ENCODE measurements at places on chromosomes 3 and 15.

- no peak for DNase-seq
Observed at GRCh38 chr3:175002732-175003143, 143.6 kb downstream of the NAALADL2 start.

DNA sequence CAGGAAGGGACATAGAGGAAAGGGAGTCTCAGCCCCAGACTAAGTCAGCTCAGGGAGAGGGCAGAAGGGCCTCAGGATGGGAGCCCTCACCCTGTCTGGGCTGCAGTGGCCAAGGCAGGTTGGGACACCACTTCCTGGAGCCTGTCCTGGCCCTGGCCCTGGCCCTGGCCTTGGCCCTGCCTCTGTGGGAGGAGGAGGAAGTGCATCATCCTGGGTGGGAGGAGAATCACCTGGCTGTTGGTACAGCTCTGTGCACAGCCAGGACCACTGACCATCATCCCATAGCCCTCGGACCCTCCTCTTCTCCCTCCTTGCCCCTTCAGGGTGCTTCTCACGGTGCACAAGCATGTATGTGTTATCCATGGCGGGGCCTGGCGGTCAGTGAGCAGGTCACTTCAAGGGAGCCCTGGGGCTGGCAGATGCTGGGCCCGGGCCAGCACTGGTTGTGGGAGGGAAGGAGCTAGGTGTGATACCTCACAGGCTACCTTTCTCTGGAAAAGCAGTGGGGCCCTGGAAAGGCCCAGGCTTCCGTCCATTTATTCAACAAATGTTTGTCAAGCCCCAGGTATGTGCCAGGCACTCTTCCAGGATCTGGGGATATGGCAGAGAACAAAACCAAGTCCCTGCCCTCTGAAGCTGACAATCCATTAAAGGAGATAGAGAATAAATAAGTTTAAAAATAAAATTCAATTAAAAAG lies 8.2 kb upstream of the APEH start:
- no peak for DNase-seq

GRCh38 chr15:32994810-32995424 lies 199.6 kb downstream of the FMN1 start:
- peak; percentile 24 for DNase-seq

DNA sequence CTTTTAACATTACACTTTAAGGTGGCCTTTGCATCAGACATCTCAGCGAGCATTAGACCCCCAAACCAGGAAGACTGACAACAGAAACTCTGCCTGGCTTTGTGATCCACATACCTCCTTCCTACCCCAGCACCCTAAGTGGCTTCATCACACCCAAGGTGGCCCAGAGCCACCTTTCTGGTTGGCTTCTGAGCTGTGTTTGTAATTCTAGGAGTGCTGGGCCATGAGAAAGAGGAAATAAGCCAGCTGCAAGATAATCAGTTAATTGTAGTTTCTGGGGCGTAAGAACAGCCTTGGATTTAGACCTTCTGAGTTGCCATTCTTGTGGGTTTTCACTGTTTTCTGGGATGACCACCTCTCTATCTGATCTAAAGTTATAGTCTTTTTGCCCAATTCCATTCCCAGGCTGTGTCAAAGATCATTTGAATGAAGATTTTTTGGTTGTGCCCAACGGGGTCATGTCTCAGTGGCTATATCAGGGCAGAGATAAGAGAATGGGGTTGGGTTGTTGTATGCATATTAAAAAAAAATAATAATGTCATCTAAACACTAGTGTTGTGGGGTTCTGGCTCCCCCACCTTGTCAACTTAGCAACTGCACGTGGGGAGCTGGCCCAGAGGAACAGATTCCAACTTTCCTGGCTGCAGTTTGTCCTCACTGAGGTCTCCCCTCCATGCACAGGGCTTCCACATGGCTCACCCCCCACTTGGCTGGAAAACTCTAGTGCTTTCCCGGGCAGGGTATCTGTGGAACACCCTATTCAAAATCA lies 234.8 kb upstream of the WNT5A start:
- peak; percentile 37 for DNase-seq

DNA sequence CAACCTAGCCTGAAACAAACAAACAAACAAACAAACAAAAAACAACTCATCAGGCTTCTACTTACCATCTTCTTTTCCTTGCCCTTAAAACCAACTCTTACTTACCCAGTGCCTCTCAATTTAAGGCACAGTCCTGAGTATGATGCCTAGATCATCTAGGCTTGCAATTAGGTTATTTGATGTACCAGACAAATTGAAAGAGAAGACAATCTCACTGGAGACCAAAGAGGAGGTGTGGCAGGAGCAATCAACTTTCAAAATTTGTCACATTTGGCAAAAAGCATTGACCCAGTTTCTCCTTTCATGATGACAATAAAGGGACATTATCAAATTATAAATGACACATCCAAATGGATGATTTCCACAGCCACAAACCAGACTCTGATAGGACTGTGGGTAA lies 36.0 kb downstream of the AAGAB start:
- DNase-seq = no peak

GRCh38 chr15:71530116-71530515 lies 280.2 kb upstream of the NR2E3 start:
- no peak for DNase-seq

DNA sequence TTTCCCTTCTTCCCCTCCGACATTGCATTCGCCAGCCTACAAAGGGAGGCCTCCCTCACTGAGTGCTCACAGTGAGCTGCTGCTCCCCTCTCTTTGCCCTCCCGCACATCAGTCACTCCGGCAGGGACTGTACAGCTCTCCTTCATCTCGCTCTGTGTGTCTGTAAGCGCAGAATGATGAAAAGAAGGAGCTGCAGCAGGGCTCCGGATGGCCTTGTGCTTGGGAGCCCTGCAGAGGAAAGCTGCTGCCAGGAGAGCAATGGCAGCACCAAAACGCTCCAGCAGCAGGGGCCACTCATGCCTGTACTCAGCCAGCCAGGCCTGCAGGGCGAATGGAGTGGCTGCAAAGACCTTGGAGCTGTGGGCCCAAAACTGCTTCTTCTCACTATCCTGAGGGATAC lies 107.0 kb upstream of the NSMCE3 start:
- peak; percentile 8 for DNase-seq

DNA sequence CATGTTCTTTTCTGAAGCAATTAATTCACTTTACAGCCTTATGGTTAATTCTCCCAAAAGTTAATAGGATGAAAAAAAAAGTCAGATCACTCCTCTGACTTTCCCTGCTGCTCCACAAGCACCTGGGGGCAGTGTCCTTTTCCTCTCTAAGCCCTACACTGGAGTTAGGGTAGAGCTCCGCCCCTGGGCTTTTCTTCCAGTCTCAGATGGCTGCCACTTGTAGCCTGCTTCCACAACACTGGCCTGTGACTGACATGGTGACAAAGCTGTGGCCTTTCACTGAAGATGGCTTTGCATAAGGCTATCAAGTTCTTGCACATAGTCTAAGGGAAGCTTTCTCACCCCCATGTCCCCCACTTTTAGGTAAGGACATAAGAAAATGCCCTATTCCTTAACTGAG lies 1.3 kb upstream of the MON1A start:
- peak; percentile 93 for DNase-seq

Data from mesendoderm (in vitro differentiated cells).